Endothelial cell (in vitro differentiated cells): ENCODE measurements at places on chromosomes 3 and 15.
A peak's percentile ranks its signal among the peaks of the same experiment; 100 is the strongest.

- no peak for DNase-seq
Observed at GRCh38 chr3:122925756-122926155, 101.8 kb downstream of the SEMA5B start.

DNA sequence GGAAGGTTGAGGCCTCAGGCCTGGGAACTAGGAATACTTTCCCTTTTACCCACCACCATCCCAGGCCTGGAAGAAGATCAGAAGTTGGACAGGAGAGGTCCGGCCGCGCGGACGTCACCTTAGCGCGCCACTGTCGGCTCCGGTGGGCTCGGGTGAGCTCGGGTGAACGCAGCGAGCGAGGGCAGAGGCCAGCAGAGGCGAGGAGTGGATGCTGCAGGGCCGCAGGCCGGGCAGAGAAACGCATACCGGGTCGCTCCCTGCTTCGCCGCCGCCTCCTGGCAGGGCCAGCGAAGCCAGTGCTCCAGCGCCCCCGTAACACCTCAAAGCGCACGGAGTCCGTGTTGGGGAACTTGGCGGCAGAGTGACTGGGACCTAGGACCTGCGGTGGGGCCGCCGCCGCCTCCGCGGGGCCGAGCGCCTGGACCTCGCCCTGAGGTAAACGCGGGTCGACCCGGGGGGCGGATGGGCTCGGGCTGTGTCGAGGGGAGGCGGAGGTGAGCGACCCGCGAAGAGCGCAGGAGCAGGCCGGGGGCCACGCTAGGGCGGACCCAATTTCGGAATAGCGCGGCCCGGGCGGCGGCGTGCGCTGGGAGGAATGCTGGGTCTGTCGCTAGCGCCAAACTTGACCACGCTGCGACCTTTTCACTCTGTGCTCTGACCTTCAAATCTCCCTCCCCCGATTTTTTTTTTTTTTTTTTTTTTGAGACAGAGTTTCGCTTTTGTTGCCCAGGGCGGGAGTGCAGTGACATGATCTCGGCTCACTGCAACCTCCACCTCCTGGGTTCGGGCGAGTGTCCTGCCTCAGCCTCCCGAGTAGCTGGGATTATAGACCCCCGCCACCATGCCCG, 1.6 kb downstream of the CYP11A1 start:
- DNase-seq: peak; percentile 69

DNA sequence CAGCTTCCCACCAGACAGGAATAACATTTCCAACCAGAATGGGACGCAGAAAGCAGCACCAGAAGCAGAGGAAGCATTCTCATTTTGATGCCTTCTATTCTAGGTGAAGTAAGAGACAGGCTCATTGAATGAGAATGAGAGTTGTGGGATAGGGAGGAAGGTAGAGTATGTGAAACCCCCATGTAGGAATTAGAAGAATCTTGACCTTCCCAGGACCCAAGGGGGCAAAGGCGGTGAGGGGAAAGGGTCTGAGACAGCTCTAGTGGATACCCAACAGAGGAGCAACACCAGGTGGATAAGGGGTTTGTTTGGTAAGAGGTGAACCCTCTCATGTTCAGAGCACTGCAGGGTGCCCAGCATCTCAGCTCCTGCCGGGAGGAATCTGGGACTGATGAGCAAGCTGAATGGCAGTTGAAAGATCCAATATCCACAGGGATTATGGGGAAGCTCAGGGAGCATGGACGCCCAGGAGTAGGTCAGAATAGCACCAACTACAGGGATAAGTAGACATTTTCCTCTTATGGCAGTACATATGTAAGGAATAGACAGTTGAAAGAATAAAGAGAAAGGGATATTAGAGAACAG, 77.0 kb downstream of the PLCL2 start:
- DNase-seq: no peak

- DNase-seq: no peak
Observed at GRCh38 chr3:58027704-58028317, 19.6 kb downstream of the FLNB start.

DNA sequence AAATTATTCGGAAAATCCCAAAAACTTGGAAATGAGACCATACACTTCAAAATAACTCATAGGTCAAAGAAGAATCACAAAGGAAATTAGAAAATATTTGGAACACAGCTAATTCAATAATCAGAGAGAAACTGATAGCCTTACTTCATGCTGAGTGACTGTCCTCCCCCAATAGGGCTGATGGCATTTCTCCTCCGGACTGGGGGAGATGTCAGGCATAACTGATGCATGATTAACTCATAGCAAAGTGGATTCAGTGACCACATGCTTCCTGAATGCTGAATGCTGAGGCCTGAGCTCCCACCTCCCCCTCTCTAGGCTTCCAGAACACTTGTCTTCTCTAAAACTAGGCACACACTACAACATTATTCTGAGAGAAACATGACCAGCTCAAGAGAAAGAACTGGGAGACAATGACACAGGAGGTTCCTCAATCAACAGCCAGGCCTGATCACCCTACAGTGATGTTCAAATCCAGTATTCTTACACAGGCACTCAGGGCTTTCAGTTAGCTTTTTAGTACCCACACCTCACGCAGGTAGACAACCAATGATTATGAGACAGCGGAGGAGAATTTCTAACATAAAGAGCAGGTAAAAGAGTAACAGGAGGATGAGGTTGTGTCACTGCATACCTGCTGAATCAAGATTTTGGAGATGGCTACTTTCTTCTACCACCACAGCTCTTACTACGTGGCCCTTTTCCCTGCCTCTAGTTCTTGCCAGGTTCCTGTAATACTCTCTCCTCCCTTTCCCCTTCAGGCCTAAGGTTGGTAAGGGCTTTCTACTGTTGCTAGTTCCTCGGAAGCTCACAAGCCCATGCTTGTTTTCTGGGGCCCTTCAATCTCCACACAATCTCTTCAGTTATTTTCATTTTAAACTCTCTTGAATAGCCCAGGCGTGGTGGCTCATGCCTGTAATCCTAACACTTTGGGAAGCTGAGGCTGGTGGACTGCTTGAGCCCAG, 96.1 kb downstream of the FMN1 start:
- no peak for DNase-seq

DNA sequence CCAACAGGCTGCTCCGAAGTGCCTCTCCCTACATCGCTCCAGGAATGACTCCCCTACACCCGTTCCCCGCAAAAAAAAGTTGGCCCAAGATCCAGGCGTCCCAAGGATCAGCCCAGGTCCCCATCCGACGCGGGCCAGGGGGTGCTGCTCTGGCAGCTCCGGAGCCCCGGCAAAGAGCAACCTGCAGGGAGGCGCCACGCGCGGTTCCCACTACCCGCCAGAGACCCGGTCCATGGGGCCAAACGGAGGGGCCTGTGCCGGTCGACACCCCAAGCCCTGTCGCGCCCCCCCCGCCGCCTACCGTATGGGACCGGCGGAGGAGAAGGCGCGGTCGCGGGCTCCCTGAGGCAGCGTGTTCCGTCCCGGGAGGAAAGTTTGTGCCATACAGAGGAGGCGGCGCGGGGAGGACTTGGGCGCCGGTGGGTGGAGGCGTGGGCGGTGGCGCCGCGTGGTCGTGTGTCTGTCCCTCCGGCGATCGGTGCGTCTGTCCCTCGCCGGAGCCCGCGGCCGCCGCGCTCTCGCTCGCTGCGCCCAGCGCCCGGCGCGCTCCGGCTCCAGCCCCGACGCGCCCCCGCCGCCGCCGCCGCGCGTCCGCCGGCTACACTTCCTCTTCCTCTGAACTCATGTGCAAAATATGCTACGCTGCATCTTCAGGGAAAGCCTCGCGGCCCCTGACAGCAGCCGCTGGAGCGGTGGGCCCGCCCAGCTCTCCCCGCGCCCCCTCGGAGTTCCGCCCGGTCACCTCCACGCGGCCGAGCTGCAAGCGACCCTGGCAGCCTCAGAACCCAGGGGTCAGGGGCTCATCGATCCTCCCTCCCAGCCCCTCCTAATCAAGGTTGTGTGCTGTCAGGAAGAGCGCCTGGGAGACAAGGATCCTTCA, at the start of gene RFTN1:
Gene RFTN1, minus strand, starts transcription at position 559 of the 880 bp plus-strand sequence. CDS start 19,830 bp downstream, outside the sequence.
- DNase-seq: peak; percentile 55

GRCh38 chr3:41140242-41140641, 59.1 kb upstream of the CTNNB1 start:
- no peak for DNase-seq

DNA sequence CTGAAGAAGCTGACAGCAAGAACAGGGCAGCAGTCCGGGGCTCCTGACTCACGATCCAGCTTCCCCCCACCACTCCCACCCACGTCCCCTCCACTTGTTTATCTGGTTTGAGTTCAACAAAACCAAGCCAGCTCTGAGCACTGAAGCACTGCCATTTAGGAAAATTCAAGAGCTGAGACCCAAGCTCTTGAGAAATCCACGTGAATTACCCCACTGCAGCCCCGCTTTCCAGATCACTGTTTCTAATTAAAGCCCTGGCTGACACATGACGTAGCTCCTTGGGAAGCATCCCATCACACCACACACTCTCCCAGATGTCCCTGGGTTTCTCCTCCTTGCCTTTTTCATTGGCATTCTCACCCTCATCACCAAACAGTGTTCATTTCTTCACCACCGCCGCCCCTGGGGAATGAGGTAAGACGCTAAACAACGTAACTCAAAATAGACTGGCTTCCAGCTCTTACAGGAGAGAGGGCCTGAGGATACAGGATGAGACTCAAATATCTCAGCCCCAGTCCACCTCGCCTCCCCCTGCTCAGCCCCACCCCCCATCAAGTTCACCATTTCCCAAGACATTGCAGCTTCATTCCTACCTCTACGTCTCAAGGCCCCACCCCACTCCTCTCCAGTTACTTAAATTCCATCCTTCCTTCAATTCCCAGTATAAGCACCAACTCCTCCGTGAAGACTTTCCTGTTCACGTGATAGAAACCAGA, 95.4 kb downstream of the SRGAP3 start:
- no peak for DNase-seq

- DNase-seq: no peak
Observed at GRCh38 chr15:86645925-86646500, 566.3 kb downstream of the AGBL1 start.

- no peak for DNase-seq
Observed at GRCh38 chr3:141877911-141878310, 1.5 kb downstream of the ATP1B3 start.

DNA sequence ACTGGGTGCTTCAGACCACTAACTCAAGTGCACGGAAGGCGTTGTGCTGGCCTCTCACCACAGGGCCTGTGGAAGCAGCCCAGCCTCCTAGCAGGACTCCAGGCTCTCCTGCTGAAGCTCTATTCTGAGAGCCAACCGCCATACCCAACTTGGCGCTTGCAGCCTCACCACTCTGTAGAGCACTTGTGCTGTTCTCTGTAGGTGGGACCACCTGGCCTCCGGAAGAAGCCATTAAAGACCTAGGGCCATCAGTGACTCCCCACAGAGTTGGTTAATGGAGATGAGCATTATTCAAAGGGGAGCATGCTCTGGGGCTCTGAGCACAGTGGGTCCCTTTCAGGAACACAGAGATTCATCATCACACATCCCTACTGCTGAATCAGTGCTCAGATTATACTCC, 50.9 kb downstream of the C3orf85 start:
- DNase-seq: no peak

DNA sequence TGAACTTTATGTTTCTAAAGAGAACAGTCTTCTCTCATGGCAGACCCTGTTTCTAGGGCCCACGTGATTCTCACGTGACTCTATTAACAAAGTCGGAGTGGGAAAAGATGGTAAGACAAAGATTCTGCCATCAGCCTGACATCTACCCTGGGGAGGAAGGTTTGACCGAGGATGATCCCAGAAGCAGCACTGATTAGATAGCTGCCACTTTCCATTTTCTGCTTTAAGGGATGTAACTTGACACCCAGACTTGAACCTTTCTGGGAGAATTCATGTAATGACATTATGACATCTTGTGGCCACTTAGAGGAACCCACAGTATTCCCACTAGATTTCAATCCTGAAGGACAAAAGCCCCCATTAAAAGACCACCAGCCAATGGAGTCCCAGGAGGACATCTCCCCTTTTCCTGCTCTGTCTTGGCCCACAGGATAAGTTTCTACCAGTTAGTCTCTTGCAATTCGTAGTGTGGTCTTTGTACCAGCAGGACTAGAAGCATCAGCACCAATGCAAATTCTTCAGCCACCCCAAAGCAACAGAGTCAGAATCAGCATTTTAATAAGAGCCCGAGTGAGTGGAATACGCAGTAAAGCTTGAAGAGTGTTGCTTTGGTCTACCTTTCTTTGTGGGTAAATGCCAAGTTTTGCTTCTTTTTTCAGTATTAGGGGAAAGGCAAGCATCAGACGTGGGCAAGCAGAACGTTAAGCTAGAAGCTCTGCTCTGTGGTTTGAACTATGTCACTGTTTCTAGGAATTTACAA, 480.5 kb upstream of the PROK2 start:
- DNase-seq: no peak

DNA sequence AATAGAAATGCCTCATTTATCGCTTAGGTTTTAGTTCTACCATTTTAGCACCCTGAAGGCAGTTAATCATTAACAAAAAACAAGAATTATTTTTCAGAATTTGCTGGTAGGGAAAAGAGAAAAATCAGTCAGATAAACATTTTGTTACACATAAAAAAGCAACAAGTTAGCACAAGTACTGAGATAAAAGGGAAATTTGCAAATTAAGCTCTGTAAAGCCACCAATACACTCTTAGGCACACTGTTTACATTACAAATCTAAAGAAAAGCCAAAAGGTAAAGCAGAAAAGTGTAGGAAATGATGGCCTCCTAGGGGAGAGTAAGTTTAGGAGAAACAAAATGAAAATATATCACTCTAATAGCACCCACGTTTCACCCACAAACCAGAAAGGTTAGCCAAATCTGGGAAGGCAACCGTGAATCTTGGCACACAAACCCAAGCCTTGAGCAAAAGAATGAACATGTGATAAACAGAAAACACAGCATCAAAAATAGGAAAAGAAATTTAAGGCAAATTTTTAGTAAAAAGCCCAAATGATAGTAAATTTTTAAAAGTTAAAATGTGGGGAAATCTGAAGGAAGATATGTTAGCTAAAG, 1.6 kb upstream of the SATB1 start:
- no peak for DNase-seq

GRCh38 chr15:31442699-31443111, 116.1 kb downstream of the KLF13 start:
- no peak for DNase-seq
